ENCODE measurements at places on chromosomes 2 and 18. TPM values are rescaled to one million over a fixed set of nuclear protein-coding genes. Genes with fewer than 3 reads are reported as not detected.

The FOXI3 gene
- not detected for total RNA-seq

The PDE11A gene
- total RNA-seq, result 0.04 TPM

The UBE2F gene
- total RNA-seq, result 47.6 TPM

The CFC1 gene
- not detected for total RNA-seq

The ANKRD23 gene
- total RNA-seq, result 0.46 TPM

The RAX gene
- total RNA-seq, result not detected

The ESPNL gene
- total RNA-seq, result not detected

The DNAJC10 gene
- total RNA-seq, result 174 TPM

The MC5R gene
- total RNA-seq, result not detected

The GATA6 gene
- 11.9 TPM for total RNA-seq

The SCYGR7 gene
- not detected for total RNA-seq

The MDH1B gene
- 0.35 TPM for total RNA-seq

The SCTR gene
- total RNA-seq, result not detected

The HDHD2 gene
- 17.7 TPM for total RNA-seq

The SLC23A3 gene
- 0.59 TPM for total RNA-seq

The SLC19A3 gene
- total RNA-seq, result 0.07 TPM

The RGPD3 gene
- total RNA-seq, result 0.20 TPM

The TMEM200C gene
- not detected for total RNA-seq

The C2orf15 gene
- total RNA-seq, result 0.28 TPM

The CABYR gene
- 1.5 TPM for total RNA-seq

The CCL20 gene
- 1.1 TPM for total RNA-seq

The LDLRAD4 gene
- total RNA-seq, result 1.6 TPM

The UGT1A3 gene
- not detected for total RNA-seq

The RBM44 gene
- total RNA-seq, result 0.33 TPM

The POLE4 gene
- total RNA-seq, result 17.7 TPM

The CDKL4 gene
- 0.59 TPM for total RNA-seq
